Natural killer cell (primary cell): ENCODE measurements at places on chromosomes 7 and 10. TPM values are rescaled to one million over a fixed set of nuclear protein-coding genes. Genes with fewer than 3 reads are reported as not detected.

Gene RBP3
- total RNA-seq: not detected

Gene MBL2
- not detected for total RNA-seq

- peaks cover 8% of the 10 kb centered on the region for H3K36me3 ChIP-seq
- peak overlapping the region; percentile 68 for H3K27ac ChIP-seq
- no peaks in the 10 kb centered on the region for H3K27me3 ChIP-seq
- H3K4me3 ChIP-seq: peak overlapping the region; percentile 96
Measured at GRCh38 chr7:2242541-2243429, 759 bp downstream of the NUDT1 start.

DNA sequence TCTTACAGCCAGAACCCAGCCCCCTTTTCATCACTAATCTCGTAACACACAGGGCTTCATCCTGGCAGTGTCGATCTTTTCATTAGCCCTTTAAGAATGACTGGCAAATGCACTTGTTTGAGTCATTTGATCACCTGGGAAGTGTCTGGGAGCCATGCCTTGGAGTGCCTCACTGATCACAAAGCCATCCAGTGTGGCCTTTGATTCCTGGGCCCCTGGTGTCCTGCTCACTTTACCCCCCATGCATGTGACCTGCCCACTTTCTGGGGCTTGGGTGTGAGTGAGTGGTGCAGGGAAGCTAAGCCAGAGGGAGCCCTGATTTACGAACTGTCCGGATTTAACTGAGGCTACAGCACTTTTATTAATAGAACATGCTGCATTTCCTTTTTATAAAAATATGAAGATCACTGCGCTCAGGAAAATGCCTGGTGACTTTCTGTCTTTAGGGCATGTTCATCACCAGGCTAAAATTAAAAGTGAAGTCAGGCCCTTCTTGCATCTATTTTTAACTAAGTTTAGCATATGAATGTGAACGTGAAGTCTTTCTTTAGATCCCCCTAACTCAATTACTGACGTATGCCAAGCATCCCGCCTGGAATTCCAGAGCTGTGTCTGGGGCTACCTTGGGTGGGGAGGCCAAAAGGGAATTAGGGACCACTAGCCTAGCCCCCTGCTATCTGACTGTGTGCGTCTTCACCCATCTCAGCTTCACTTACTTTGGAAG lies 23.6 kb downstream of the RBM20 start:
- peaks cover 1% of the 10 kb centered on the region for H3K27me3 ChIP-seq
- no peak overlapping the region for H3K27ac ChIP-seq
- H3K4me1 ChIP-seq: peaks cover 4% of the 10 kb centered on the region
- H3K4me3 ChIP-seq: no peak overlapping the region
- no peak for DNase-seq

Gene PTF1A
- not detected for total RNA-seq

GRCh38 chr7:133365917-133366316 lies 113.0 kb downstream of the EXOC4 start:
- no peak overlapping the region for H3K27ac ChIP-seq
- no peak for DNase-seq
- peaks cover 12% of the 10 kb centered on the region for H3K4me1 ChIP-seq
- H3K27me3 ChIP-seq: no peaks in the 10 kb centered on the region
- no peaks in the 10 kb centered on the region for H3K36me3 ChIP-seq

DNA sequence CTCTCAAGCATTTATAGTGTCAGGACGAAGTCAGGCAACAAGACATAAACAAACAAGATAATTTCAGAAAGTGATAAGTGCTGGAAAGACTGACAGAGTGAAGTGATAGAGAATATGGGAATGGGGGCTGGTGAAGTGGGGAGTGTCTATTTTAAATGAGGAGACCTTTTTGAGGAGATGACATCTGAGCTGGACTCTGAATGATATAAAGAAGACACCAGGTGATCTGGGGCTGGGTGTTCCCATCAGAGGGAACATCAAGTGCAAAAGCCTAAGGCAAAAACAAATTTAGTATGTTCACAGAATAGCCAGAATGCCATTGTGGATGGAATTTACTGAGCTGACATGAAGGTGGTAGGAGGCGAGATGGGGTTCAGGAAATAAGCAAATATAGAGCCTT lies 83.4 kb downstream of the PPP1R3A start:
- H3K36me3 ChIP-seq: no peaks in the 10 kb centered on the region
- H3K4me1 ChIP-seq: no peaks in the 10 kb centered on the region
- no peak overlapping the region for H3K27ac ChIP-seq
- no peaks in the 10 kb centered on the region for H3K27me3 ChIP-seq

Gene HSPA12A
- total RNA-seq: not detected

Gene NCOA4
- total RNA-seq: 88.4 TPM

Gene IDI2
- not detected for total RNA-seq

- H3K4me1 ChIP-seq: peaks cover 11% of the 10 kb centered on the region
- H3K27me3 ChIP-seq: peaks cover 2% of the 10 kb centered on the region
- H3K36me3 ChIP-seq: no peaks in the 10 kb centered on the region
- DNase-seq: no peak
Measured at GRCh38 chr7:151113344-151114150, 27.3 kb downstream of the AGAP3 start.

DNA sequence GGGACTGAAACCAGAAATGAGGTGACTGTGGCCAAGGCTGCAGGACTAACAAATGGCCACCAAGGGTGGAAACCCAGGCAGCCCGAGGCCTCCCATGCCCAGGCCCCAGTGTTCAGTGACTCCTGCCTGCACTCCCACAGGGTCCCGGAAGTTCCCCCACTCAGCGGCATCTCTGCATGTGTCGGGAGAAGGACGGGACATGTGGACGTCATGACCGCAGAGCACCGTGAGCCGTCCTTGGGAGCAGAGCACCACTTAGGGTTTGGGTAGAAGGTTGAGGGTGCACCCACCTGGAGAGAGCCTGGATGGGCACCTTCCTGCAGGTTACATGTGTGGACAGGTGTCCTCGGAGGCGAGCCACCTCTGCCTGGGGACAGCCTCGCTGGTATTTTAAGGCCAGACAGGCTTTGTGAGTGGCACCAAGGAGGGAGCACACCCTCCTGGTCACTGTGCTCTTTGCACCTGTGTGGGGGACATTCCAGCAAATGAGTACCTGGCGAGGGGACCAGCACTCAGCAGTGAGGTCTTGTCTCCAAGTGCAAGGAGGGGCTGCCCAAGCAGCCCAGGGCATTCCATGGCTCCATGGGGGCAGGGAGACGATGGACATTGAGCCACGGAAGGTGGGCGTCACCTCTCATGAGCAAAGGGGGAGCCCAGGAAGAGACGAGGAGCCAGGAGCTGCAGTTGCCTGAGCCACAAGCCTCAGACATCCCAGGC lies 95.3 kb upstream of the TCERG1L start:
- no peak overlapping the region for H3K27ac ChIP-seq
- H3K36me3 ChIP-seq: no peaks in the 10 kb centered on the region
- H3K27me3 ChIP-seq: no peaks in the 10 kb centered on the region
- no peak for DNase-seq
- no peak overlapping the region for H3K4me3 ChIP-seq
